ENCODE measurements at places on chromosomes 3 and 15. TPM values are rescaled to one million over a fixed set of nuclear protein-coding genes. Genes with fewer than 3 reads are reported as not detected.

ASB14 gene
- 0.69 TPM for total RNA-seq

USP50 gene
- 1.2 TPM for total RNA-seq

SNTN gene
- total RNA-seq, result 2.3 TPM

CELSR3 gene
- 30.4 TPM for total RNA-seq

THSD4 gene
- total RNA-seq, result 4.6 TPM

RBP2 gene
- not detected for total RNA-seq

RHOV gene
- total RNA-seq, result 7.4 TPM

MRPS22 gene
- total RNA-seq, result 69.2 TPM

CCR8 gene
- not detected for total RNA-seq
